ENCODE measurements at places on chromosomes 3 and 15.

- no peak for DNase-seq
These were observed 4.6 kb upstream of the PRKCD start for GRCh38 chr3:53156368-53156834.

DNA sequence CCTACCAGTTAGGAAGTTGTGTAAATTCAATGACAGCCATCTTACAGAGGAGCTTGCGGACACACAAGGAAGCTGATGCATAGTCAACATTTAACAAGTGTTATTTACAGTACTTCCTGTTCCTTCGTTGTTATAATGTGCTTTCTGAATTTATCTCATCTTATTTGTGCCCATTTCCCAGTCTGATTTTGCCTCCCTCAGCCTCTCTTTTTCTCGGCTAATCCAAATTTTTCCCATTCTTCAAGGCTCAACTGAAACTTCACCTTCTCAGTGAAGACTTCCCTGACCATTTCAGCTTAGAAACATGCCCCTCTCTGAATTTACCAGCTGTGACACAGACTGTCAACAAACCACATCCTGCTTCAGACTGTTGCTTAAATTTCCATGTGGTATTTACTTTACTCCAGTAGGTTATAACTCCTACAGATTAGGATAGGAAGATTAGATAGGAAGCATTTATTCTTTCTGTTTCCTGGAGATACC lies 55.7 kb upstream of the CP start:
- DNase-seq, result no peak

DNA sequence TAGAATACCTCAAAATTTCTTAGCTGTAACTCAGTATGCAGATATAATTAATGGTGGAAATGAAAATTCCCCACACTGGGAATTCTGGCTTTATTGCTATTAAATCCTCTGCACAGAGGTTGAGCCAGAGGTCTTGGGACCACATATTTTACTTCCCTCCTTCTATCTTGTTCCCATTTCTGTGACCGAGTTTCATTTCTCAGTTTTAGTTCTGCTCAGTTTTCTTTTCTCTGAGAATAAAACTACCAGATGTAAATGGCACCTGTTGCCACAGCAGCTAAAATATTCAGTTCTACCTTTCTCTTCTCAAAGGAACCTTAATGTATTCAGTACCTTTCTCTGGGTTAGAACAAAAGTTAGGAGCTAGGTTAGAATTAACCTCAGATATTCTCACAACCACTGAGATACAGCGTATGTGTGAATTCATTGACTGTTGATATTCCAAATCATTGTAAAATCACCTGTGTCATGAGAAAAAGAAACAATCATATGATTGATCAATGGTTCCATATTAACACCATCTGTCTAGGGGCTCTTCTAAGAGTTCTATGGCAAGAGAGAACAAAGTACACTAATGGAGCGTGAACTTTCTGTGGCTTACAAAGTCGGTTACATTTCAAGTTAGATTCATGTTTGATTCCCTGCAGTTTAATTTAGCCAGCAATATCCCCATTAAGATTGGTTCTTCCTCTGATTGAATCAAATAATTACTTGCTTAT lies 374.1 kb downstream of the EFHB start:
- no peak for DNase-seq

DNA sequence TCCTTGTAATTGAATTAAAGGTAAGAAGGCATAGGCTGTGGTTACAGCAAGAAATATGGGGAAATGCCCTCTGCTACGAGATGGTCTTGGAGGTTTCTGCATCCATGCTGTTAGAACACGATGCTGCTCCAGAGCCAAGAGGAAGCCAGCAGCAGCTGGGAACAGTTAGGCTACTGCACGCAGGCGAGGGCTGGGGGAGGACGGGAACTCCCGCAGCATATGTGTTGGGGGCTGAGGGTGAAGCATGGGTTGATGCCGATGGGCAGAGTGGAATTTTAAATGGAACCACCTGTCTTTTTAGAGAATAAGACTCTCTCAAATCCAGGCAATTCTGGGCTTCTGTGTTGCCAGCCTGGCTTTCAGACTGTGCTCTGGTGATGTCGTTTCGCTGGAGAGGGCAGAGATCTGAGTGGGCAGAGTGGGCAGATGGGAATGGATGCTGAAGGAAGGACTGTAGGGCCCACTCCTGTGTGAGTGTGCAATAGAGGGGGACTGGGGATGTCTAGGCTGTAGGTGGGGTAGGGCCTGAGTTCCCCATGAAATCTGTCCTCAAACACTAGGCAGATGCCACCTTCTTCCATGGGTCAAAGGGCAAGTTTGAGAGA lies 417.0 kb upstream of the TPM1 start:
- no peak for DNase-seq

DNA sequence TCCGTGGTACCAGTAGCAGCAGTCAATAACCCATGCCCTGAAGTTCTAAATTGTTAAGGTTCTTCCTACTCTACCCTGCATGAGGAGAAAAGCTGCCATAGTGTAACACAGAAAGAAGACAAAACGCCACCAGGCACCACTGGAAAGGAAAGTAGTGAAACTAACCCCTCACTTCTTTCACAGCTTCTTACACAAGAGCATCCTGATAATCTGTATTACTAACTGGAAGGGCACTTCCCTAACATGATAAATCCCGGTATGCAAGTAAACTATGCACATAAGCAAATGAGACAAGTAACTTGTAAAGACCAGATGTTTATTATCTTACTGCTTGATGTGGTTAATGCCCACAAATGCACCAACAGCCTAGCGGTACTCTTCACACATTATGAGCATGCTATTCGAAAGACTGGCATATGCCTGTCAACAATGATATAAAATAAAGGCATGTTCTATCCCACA lies 141.3 kb downstream of the ADAM10 start:
- no peak for DNase-seq

GRCh38 chr3:190077395-190078045 lies 43.2 kb downstream of the P3H2 start:
- DNase-seq, result no peak

- DNase-seq, result no peak
These were observed 13.7 kb downstream of the CGNL1 start for GRCh38 chr15:57389991-57390390.

GRCh38 chr3:193400304-193400703 lies 21.8 kb upstream of the ATP13A5 start:
- no peak for DNase-seq

- no peak for DNase-seq
These were observed 6.5 kb upstream of the ETV5 start for GRCh38 chr3:186115239-186115996.

- no peak for DNase-seq
These were observed 52.9 kb downstream of the LRTM1 start for GRCh38 chr3:54874816-54875556.

DNA sequence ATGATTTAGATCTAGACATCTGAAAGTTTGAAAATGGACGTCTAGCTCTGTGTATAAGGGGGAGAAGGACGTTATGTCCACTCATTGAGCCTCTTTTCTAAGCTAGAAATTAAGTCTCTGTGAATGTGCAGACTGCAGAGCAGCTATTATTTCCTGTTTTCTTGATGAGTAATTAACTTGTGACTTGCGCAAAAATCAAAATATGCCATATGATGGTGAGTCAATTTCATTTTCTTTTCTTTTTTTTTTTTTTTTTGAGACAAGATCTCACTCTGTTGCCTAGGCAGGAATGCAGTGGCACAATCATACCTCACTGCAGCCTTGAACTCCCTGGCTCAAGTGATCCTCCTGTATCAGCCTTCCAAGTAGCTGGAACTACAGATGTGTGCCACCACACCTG lies 14.1 kb downstream of the LACTB start:
- DNase-seq, result no peak

All from retina (tissue), 1 donor.